ENCODE measurements at places on chromosomes 16 and 17.

DNA sequence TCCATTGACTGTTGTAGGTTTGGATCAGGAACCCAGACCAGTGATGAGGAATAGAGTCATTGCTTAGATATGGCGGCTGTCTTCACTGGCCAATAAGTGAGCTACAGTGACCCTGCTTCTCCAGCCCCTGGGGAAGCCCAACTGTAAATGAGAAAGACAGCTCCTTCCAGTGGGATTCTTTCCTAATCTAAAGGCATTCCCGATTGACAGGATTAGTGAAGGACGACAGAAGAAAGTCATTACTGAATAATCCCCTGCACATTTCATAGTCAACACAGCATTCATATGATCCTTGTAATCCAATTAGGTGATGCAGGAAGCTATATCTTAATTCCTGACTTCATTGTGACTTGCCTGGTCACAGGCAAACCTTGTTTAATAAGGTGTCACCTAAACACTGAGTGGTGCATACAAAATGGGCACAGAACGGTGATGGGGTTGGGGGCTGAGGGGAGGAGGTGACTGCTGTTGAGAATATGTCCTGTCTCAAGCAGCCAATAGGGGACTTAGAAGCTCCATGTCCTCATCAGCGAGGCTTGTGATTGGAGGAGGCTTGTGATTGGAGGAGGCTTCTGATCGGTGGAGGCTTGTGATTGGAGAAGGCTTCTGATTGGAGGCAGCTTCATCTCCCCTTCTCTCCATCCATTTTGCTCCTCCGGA lies 242.6 kb downstream of the XYLT1 start:
- DNase-seq = no peak

- DNase-seq = no peak
Measured at GRCh38 chr17:8105957-8106398, 12.3 kb downstream of the ALOXE3 start.

DNA sequence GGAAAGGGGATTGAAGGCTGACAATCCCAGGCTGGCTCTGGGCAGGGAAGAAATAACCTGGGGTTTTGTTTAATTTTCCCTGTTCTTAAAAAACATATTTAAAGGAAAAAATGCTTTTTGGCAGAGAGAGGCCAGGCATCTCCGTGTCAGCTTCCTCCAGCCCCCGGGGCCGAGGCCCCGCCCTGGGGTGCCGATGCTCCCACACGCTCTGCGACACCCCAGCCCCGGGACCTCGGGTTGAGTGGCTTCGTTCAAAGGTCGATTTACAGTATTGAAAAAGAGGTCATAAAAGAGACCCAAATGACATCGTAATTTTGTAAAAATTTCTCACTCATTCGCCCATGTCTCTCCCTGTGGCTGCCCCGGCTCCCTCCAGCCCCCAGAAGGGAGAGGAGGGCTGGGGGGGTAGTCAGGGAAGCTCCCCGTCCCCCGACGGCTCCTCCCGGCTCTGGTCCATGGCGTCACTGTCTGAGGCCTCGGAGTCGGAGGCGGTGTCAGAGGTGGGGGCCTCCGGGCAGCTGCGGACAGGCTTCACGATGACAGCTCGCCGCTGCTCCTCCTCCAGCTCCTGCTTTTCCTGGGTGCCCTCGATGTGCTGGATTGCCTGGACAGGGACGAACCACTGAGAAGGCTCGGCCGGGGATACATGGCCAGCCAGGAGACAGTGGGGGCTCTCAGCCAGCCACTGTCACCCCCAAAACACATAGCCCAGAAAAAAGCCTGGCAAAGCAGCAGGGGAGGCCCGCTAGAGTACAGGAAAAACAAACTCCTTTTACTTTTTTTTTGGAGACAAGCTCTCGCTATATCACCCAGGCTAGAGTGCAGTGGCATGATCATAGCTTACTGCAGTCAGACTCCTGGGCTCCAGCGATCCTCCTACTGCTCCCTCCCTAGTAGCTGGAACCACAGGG lies 14.9 kb downstream of the TFAP4 start:
- DNase-seq = no peak

GRCh38 chr16:85231959-85232358 lies 119.7 kb upstream of the CIBAR2 start:
- DNase-seq = no peak

DNA sequence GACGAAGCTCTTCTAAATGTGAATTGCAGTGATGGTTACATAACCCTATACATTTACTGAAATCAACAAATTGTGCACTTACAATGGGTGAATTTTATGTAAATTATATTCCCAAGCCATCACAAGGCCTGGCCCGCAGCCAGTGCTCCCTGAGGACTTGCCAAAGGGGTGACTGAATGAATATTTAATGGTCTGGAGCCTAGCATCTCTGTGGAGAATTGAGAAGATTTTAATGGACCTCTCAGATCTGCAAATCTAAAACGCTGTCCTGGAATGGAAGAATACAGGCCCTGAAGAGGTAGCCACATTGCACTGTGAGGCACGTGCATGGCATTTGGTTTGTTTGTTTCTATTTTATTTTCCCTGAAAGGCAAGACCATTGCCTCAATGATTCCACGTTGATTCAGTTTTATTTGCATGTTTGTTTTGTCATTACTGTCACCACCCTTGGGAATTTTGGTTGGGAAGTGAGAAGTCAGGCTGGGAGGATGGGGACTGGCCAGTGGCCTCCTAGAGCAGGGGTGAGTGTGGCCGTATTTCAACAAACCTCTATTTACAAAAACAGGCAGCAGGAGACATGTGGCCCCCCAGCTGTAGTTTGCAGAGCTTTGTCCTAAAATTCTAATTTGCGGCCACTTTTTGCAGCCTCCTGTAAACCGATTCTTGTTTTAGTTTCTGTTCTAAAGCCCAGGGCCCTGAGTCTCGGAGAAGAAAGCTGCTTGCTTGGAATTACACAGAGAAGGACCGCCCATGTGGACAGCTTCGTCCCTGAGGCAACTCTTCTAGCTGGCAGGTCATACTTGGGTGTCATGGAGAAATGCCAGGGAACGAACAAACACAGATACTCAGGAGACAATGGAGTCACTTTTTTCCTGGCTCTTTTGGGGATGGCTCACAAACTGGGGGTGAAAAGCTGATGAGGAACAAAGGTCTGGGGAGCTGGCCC lies 40.5 kb upstream of the GCSH start:
- DNase-seq = no peak

DNA sequence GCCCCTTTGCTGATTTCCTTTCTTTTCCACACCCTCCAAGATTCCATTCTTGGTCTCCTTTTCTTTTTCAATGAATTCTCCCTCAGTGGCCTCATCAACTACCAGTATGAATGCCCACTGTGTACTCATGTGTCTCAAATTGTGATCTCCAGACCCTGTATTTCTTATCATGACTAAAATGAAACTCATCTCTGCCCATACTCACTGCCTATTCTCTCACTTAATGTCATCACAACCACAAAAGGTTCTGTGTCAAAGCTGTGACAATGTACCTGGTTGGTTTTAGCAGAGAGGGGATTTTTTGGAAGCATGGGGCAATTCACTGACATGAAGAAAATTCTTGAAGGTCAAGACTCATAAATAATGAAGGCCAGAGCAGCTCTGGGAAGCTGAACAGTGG lies 11.5 kb upstream of the TBX4 start:
- DNase-seq = no peak

DNA sequence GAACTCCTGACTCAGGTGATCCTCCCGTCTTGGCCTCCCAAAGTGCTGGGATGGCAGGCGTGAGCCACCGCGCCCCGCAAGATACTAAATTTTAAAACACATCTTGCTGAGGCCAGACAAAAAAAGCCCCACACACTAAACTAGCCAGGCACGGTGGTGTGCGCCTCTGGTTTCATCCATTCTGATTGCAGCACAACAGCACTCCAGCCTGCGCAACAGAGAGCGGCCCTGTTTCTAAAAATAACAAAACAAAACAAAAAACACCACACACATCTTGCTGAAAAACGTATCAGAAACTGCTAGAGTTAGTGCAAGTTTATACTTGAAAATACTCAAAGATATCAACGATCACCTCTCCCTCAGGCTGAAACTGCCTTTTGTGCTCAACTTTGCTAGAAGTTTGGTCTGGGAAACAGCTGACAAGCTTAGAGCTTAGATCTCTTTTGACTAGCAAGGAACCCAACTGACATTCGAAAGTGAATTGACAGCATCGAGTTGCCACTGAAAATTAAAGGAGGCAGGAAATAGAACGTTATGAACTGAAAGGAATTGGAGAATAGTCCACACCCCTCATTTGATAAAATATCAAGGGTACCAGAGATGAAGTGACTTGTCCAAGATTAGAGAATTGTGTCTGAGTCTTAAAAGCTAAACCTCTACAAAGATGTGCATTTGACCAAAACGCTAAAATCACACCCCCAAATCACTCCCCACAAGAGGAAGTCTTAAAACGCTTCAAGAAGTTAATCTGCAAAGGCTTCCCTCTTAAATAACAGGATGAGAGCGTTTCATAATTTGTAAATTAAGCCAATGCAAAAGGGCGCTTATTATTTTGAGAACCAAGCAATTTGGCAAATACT lies 908 bp downstream of the COG4 start:
- DNase-seq = no peak

- no peak for DNase-seq
Measured at GRCh38 chr17:19955099-19955498, 22.5 kb downstream of the AKAP10 start.

- no peak for DNase-seq
Measured at GRCh38 chr17:53819956-53820355, 2.8 kb upstream of the KIF2B start.

DNA sequence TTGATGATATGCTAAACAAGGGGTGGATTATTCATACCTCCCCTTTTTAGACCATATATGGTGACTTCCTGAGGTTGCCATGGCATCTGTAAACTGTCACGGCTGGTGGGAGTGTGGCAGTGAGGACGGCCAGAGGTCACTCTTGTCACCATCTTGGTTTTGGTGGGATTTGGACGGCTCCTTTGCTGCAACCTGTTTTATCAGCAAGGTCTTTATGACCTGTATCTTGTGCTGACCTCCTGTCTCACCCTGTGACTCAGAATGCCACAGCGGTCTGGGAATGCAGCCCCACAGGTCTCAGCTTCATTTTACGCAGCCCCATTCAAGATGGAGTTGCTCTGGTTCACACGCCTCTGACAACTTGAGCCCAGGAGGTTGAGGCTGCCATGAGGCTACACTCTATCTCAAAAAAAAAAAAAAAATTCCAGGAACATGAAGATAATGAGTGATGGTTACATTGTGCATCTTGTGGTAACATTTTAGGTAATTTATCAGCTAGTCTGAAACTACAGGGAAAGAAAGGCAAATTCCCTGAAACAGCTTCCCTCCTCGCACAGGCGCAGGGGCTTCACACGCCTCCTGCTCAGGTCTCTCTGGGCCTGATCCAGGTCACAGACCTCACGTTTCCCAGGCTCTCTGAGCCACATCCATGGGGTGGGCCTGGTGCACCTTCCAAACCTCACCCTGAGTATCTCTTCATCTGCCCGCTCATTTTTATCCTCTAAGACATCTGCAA lies 15.3 kb upstream of the UBE2I start:
- DNase-seq = no peak

DNA sequence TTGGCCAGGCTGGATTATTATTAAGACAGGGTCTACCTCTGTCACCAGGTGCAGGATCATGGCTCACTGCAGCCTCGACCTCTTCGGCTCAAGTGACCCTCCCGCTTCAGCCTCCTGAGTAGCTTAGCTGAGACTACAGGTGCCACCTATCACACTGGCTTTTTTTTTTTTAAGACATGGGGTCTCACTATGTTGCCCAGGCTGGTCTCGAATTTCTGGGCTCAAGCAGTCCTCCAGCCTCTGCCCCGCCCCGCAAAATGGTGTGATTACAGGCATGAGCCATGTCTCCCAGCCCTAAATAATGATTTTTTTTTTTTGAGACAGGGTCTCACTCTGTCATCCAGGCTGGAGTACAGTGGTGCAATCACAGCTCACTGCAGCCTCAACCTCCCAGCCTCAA lies 5.8 kb downstream of the OVCA2 start:
- DNase-seq = no peak

GRCh38 chr16:87463722-87464690 lies 28.8 kb downstream of the ZCCHC14 start:
- DNase-seq = no peak

GRCh38 chr16:1225051-1225451 lies at the start of gene TPSG1:
Gene TPSG1, minus strand, starts transcription at chr16:1225268. Its CDS starts 16 bp downstream, at chr16:1225252.
- no peak for DNase-seq

DNA sequence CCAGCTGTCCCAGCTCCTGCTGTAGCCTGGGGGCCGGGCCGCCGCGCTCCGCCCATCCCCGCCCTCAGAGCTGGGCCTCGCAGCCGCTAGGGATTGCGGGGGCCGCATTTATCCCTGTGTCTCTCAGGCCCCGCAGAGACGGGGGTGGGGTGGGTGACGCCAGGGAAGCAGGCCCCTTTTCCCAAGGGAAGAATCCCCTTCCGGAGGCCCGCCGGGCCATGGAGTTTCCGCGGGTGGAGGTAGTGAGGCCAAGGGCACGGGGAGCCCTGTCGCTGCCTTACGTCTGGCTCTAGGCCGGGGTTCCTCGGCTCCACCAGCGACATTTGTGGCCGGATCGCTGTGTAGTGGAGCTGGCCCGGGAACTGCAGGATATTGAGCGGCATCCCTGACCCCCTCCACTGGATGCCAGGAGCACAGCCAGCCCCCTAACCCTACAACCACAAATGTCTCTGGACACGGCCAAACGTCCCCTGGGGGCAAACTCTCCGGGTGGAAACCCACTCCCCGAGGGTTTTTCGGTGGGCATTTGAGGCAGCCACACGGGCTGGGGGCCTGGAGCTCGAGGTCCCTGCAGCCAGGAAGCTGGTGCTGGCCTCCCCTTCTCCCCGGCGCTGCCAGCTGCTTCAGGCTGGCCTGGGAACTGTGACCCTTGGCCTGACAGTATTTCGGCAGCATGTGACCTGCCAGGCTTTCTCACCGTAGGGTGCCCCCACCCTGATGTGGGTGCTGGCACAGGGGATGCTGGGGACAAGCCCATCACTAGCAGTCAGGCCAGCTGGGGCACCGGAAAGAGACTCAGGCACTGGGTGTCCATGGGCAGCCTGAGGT lies 12.0 kb upstream of the CD300A start:
- peak; percentile 51 for DNase-seq

DNA sequence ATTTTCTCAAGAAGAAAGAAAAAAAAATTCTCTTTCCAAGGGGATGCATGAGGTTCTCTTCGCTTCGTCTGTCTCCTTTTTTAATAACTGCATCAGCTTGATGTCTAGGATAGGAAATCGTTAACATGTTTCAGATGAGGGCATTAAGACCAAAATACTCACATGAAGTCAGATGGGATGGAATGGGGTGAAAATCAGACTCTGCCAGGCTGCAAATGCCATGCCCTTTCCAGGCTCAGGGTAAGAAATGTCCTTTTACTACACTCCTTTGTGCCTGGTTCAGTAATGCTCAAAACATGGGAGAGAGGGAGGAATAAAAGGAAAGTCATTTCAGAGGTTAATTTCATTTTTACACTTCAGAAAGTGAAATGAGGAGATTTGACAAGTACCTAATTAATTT lies 21.7 kb upstream of the ERCC4 start:
- no peak for DNase-seq
